Regular cardiac myocyte (primary cell): ENCODE measurements at places on chromosomes 3 and 15. TPM values are rescaled to one million over a fixed set of nuclear protein-coding genes. Genes with fewer than 3 reads are reported as not detected.

The CYP11A1 gene
- total RNA-seq, result 0.28 and 0.38 TPM in 2 replicates

The RTP3 gene
- total RNA-seq, result not detected in 2 replicates

The PIGZ gene
- total RNA-seq, result 1.5 and 8.7 TPM in 2 replicates

The MAP4 gene
- 56.2 and 68.5 TPM in 2 replicates for total RNA-seq

The HRH1 gene
- total RNA-seq, result 7.1 and 9.6 TPM in 2 replicates

The ETV5 gene
- total RNA-seq, result 30.2 and 33.2 TPM in 2 replicates

The EXD1 gene
- under 0.01 TPM in 1 of 2 replicates, not detected in the other for total RNA-seq

The DMXL2 gene
- 11.7 and 28.5 TPM in 2 replicates for total RNA-seq

The AADAC gene
- total RNA-seq, result 1.9 and 7.0 TPM in 2 replicates

The TIMP4 gene
- total RNA-seq, result 0.77 and 2.3 TPM in 2 replicates

The IGF2BP2 gene
- total RNA-seq, result 28.6 and 36.1 TPM in 2 replicates

The KLHL6 gene
- total RNA-seq, result under 0.01 TPM in 2 replicates
